Stimulated activated CD8-positive, alpha-beta memory T cell treated with anti-CD3 and anti-CD28 coated beads, Interleukin-7, amount 100 ng/mL, for 1 hour (primary cell): ENCODE measurements at places on chromosomes 2 and 18.

GRCh38 chr2:237196866-237197618 is 111.4 kb downstream of the COPS8 start:
- no peak for DNase-seq

- DNase-seq = no peak
Observed at GRCh38 chr2:167814881-167815718, 432.3 kb downstream of the STK39 start.

DNA sequence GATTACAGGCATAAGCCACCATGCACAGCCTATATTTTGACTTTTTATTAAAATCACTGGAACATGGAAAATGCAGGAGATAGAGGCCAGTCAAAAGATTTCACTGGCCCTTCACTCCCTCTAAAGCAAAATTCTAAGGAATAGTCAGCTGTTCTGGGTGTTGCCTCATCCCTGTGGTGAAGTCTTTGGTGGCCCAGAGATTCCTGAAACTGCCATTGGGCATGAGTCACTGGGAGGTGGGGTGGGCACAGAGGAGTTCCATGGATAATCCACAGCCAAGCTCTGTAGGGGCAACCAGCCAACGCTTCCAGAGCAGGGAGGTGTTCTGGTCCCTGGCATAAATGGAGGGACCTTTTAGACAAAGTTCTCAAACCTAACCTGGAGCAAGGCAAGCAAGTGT is 89.7 kb upstream of the TTC39C start:
- DNase-seq = no peak

- no peak for DNase-seq
Observed at GRCh38 chr2:239688122-239688681, 287.4 kb upstream of the HDAC4 start.

DNA sequence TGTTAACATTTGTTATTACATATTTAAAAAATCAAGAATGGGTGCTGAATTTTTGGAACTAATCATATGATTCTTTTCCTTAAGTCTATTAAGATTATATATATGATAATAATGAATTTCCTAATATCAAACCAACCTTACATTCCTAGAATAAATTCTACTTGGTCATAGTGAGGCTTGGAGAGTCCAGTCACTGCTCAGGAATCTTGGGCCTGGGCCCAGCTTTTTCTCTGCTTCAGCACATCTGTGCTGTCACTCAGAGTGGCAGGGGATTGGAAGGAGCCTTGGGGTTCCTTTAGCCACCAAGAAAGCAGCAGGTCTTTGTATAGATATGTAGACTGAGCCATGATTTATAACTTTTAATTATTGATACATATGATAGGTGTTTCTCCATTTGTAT is 19.9 kb upstream of the ZAP70 start:
- DNase-seq = no peak

DNA sequence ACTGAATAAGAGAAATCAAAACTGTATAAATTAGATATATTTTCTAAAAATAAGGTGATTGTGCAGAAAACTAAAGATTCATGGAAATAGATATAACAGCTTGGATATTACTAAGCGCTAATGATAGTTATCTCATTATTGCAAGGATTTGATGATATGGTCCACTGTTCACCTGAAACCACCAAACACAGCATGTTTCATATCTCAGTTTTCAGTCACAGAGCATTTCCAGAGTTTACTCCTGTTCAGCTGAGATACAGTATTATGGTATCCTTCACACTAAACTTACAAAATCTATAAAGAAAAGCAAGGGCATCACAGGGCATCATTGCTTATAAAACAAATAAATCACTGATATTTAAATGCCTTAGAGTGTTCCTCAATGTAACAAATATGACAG is 591.6 kb downstream of the ERBB4 start:
- no peak for DNase-seq

DNA sequence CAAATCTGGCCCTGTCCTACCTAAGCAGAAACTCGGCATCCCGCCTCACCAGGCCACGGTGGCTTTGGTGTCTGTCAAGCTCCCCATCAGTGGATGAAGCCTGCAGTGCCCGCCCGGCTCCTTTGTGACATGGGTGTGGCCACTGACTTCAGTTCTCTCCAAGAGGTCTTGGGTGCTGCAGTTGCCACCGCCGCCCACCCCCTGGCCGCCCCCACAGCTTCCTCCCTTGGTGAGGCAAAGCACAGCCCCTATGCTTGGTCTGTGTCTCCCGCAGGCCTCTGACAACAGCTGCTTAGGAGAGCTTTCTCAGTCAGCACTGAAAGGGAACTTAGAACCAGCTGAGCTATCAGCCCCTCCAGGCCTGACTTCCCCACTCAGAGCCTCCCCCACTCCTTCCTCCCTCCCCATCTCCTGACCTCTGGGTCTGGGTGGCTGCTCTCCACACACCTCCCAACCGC is 22.9 kb upstream of the GPR55 start:
- DNase-seq = no peak

GRCh38 chr2:110828330-110828729 is 96.0 kb downstream of the ACOXL start:
- DNase-seq = no peak

DNA sequence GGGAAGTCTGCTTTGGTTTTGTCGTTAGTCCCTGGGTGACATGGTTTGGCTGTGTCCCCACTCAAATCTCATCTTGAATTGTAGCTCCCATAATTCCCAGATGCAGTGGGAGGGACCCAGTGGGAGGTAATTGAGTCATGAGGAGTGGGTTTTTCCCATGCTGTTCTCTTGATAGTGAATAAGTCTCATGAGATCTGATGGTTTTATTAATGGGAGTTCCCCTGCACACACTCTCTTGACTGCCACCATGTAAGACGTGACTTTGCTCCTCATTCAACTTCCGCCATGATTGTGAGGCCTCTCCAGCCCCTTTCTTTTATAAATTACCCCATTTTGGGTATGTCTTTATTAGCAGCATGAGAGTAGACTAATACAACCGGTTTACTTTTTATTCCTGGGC is 405.8 kb upstream of the ID2 start:
- DNase-seq = no peak

DNA sequence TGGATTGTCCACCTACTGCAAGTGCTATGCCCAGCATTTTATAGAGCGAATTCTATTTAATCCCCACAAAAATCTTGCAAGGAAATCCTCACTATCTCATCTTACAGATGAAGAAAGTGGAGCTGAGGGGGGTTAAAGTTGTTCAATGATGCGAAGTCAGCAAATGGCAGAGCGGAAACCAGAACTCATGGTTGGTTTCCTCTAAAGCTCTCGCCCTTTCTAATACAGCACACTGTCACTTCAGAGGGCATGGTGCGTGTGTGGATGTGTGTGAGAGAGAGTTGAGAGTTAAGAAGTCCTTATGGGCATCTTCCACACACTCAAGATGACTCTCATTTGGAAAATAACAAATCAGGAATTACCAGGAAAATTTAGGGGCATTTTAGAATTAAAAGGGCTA is 78.4 kb downstream of the TGFA start:
- no peak for DNase-seq

DNA sequence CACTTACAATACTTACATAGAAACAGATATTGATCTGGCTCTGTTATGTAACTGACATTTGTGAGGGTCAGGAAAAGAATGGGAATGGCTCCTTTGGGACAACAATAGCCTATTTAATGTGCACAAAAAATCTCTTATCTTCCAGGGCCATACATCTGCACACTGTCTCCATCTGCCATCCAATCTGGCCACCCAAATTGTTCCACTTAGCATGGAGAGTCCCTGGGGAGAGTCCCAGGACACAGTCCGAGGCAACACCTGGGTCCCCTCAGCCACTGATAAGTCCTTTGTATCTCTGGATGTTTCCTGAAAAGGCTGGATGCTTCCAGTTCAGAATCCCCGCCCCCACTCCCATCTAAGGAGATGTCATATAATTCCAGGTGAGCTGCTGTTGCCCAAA is 274.2 kb upstream of the NCKAP5 start:
- no peak for DNase-seq

GRCh38 chr18:48342125-48342524 is 67.1 kb downstream of the ZBTB7C start:
- DNase-seq = no peak

- DNase-seq = no peak
Observed at GRCh38 chr2:46184794-46185583, 112.2 kb upstream of the EPAS1 start.

- DNase-seq = no peak
Observed at GRCh38 chr2:127953128-127953718, 67.5 kb upstream of the AMMECR1L start.

DNA sequence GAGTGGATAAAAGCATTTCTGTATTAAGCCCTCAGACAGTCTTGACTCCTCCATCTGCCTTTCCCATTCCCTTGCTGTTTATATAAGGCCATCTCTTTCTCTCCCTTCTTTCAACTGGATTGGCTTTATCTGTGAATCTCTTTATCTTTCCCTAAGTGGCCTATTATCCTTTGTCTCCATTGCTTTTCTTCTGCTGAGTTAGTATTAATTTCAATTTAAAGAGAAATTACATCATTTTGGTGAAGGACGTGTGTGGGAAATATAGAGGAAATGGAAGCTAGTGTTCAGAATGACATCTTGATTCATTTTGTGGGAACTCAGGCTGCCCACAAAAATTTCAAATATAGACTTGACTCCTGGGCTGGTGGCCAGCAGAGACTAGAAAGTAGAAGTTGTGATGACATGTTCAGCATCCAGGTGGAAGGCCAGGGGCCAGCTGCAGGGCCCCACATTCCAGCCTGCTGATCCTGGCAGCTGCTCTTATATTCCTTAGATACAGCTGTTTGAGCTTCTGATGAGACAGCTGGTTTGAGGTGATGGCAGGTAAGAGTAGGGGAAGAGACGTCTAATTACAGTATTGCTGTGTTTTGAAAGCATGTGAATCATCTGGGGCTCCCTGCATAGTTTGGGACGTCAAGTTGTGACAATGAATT is 52.3 kb downstream of the DIS3L2 start:
- DNase-seq = no peak

GRCh38 chr2:96540136-96540535 is 3.6 kb downstream of the ARID5A start:
- no peak for DNase-seq
